AG09319 (cell line): ENCODE measurements at places on chromosomes 16 and 17.
A peak's percentile ranks its signal among the peaks of the same experiment; 100 is the strongest.

DNA sequence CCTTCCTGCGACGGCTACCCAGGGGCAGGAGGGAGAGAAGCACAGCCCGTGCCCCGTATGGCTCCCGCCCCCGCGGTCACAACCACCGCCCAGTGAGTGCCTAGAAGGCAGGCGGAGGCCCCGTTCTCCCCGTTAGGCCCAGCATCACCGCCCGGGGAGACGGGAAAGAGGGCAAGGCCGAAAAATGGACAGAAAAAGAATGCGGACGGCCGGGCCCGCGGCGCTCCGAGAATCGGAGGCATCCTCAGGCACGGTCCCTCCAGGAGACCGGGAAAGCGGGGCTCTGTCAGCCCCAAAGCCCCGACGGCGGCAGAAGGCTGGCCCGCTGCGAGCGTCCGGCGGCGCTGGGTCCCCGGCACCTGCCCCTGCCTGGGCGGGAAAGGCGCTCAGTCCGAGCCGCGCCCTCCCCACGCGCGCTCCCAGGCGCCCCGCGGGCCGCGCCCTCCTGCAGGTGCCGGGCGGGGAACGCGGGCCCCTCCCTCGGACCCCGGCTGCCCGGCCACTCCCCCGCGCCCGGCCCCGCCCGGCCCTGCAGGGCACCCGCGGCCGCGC lies 407 bp downstream of the MCRIP1 start:
- no peak for DNase-seq

GRCh38 chr16:81107511-81107910 lies 11.3 kb upstream of the GCSH start:
- DNase-seq, result no peak

- DNase-seq, result no peak
Measured at GRCh38 chr17:43667506-43667905, 5.8 kb upstream of the MEOX1 start.

- no peak for DNase-seq
Measured at GRCh38 chr17:6591599-6592158, 35.3 kb upstream of the PITPNM3 start.

DNA sequence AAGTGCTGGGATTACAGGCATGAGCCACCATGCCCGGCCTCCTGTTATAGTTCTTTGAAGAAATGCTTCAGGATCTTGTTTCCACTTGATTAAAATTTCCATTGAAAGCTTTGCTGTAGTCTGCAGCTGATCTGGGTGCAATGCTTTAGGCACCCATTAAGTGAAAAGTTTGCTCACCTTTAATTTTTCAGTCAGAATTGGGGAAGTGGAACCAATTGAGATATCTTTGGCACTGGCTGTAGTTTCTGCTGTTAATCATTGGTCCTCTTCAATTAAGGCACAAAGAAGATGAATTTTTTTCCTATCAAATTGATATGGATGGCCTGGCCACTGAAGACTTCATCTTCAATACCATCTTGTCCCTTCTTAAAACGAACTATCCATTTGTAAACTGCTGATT lies 336.1 kb upstream of the TBX2 start:
- DNase-seq, result no peak

DNA sequence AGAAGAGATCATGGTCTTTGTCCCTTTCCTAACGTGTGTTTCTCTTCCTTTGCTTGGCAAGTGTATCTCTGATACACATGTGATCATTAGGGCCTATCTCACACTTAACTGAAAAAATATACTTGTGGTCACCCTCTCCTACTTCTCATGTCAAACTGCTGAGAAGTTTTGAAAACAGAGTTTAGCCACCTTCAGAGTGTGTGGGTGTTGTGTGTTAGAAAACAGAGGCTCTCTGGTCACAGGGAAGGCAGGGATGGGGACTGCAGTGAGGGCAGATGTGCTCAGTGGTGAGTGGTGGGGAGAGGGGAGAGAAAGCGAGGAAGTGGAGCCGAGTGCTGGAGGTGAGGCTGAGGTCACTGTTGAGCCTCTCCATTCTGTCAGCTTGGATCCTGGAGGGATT lies 29.4 kb downstream of the GRB7 start:
- DNase-seq, result no peak

DNA sequence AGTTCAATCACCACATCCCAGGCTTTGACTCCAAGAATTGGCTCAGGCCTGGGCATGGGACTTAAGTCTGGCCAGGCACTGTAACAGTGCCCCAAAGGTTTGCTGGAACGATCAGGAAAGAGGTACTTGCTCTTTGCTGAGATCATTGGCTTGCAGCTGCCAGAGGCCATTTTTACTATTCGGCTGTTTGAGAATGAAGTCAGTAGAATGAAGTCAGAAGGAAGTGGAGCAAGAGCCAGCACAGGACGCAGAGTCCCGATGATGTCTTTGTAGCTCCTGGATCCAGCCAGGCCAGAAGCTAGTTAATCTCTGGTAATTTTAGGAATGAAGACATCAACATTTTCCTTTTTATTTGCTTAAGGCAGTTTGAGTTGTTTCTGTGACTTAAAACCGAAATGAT lies 195.5 kb downstream of the RAB11FIP4 start:
- DNase-seq, result no peak

GRCh38 chr17:59766491-59766890 lies 59.0 kb downstream of the VMP1 start:
- no peak for DNase-seq

GRCh38 chr17:51238255-51238887 lies 21.5 kb downstream of the MBTD1 start:
- DNase-seq, result no peak

DNA sequence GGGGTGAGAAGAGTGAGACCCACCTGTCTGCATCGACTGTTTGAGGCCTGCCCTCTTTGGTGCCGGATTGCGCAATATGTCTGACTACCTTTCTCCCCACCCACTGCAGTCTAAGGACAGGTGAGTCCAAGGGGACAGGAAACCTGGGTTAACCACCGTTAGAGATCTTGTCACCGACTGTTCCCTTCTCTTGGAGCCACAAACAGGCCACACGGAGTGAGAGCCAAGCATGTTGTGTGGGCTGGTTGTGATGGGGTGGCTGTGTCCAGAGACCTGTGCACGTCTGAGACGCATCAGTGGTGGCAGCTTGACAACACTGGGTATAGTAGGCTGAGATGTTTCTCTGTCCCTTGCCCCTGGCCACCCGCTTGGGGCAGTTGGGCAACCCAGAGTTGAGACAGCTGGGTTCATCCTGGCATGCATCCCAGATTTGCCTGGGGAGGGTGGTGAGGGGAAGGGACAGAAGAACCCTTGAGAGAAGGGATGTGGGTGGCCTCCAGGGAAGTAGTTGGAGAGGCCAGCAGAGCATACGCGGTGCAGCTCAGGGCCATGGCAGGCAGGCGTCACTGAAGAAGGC lies 21.4 kb downstream of the MPRIP start:
- no peak for DNase-seq

- no peak for DNase-seq
Measured at GRCh38 chr16:87392821-87393679, 914 bp downstream of the MAP1LC3B start.

GRCh38 chr17:77458202-77459017 lies 317.6 kb downstream of the SEC14L1 start:
- DNase-seq, result no peak

- DNase-seq, result no peak
Measured at GRCh38 chr17:36188891-36189306, 7.7 kb downstream of the CCL3L1 start.

GRCh38 chr17:58734811-58735210 lies 20.8 kb upstream of the PPM1E start:
- no peak for DNase-seq

DNA sequence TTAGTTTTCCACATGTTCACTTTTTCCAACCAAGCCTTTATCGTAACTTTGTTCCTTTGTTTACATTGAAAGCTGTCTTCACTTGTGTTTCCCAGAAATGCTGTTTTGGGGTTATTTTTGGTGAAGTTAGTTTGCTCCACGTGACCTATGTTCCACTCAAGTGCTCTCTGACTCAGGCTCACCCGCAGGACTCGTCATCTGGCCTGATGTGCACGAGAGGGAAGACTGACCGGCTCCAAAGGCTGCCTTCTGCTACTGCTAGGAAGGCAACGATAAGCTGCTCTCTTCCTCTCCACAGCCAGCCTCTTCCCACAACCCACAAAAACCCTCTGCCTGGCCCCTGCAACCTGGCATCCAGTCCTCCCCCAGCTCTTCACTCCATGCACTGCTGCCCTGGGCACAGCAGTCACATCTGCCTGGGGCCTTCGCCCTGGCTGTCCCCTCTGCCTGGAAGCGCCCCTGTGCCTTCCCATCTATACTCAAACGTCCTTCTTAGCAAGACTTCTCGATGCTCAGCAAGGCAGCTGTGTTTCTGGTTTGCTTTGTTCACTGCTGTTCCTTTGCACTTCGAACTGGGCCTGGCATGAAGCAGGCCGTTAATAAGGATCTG lies 28.0 kb downstream of the ZCCHC14 start:
- DNase-seq, result peak; percentile 77

DNA sequence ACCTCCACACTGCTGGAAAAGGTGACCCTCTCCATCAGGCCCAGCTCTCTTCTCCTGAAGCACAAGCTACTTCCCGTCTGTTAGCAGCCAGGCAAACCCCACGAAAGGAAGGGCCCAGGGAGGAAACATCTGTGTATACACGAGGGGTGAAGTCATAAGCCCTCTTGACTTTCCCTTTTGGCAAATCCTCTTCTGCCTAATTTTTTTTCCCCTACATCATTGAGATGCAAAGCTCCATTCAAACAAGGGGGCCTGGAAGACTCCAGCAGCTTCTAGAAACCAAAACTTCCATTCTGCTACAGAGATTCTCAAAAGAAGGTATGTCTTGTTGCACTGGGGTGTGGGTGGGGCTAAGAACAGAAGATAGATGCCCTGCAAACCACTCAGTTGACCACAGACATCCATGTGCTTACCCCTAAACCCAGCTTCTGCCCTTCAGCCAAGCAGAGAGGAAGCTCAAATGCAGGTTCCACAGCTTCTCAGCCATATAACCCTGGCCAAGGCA lies 145.6 kb upstream of the RCVRN start:
- DNase-seq, result no peak

GRCh38 chr17:80980397-80981061 lies 11.1 kb upstream of the CHMP6 start:
- no peak for DNase-seq

DNA sequence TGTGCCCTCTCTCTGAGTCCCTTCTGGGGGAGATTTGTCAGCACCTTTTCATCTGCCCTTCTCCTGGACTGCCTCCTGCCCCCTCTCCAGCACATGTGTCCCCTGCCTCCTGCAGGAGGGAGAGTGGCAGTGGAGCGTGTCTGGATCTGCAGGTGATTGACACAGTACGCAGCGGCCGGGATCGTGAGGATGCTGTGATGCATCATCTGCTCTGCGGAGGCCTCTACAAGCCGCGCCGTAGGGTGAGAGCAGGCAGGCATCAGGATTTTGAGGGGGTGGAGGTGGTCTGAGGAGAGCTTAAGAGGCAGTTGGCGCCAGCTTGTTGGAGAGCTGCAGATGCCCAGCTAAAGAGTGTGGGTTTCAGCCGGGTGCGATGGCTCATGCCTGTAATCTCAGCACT lies 10.9 kb downstream of the SLC9A5 start:
- no peak for DNase-seq

DNA sequence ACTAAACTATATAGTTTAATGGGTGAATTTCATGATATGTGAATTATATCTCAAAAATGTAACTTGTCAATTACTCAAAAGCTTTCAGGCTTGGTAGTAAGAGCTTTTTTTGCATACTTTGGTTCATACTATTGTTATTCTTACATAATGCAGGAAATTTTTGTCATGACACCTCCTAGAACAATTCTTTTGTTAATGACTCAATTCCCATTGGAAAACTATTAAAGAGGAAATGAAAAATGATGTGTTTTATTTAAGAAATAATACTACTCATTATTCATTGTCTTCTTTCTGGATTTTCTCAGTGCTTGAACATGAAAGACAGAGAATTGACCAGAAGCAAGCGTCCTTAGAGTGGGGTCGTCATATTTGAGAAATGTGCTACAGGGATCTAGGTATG lies 196.4 kb upstream of the KCNJ16 start:
- no peak for DNase-seq

GRCh38 chr17:61054436-61054835 lies 345.2 kb upstream of the TBX2 start:
- DNase-seq, result no peak

GRCh38 chr16:85987750-85988078 lies 88.8 kb downstream of the IRF8 start:
- no peak for DNase-seq

DNA sequence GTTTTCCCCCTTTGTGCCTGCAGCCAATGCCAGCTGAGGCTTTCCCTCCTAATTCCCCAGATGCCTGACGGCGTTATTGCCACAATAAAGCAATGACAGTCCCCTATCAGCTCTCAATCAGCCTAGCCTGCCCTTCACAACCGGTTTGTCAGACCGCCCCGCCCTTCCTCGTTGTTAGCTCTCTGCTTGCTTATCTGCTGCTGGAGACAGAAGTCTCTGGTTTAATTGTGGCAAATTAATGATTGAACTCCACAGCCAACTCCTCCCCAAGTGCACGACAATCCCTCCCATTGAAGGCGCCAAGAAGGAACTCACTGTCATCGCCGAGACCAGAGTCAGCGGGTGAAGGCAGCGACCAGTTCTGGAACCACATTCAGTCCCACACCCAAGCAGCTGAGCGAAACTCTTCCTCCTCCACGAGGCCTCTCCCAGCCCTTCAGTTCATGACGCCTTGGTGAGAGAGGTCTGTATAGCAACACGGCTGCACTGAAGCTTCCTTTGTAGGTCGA lies 474.4 kb downstream of the SLC39A11 start:
- no peak for DNase-seq

- DNase-seq, result no peak
Measured at GRCh38 chr16:70627696-70628095, 18.7 kb upstream of the IL34 start.

GRCh38 chr16:53309457-53309856 lies 124.8 kb upstream of the RBL2 start:
- DNase-seq, result no peak

GRCh38 chr17:73669771-73670170 lies 25.5 kb upstream of the SDK2 start:
- no peak for DNase-seq

GRCh38 chr16:57527610-57528360 lies 8.6 kb downstream of the CCDC102A start:
- no peak for DNase-seq

GRCh38 chr16:72620348-72620747 lies 427.6 kb downstream of the ZFHX3 start:
- DNase-seq, result no peak

- DNase-seq, result no peak
Measured at GRCh38 chr16:28845293-28845692, 855 bp downstream of the TUFM start.

DNA sequence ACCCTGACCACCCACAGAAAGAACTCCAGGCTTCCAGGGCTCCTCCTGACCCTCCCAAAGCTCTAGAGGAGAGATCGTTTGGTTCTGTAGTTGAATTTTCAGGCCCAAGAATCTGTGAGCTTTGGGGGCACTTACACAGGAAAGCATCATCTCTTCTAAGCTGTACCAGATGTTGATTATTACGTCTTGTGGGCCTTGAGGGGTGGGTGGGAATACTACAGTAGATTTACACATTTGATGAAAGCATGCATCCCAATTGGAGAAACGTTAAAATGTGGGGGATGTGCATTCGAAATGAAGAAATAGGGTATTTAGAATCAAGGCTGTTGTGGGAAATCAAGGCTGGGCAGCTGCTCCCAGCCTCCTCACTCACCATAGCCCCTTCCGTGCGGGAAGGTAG lies 61.9 kb downstream of the MGAT5B start:
- DNase-seq, result no peak

- no peak for DNase-seq
Measured at GRCh38 chr16:1327619-1327947, 5.9 kb upstream of the BAIAP3 start.
